Pulmonary artery endothelial cell (primary cell): ENCODE measurements at places on chromosomes 4 and X. TPM values are rescaled to one million over a fixed set of nuclear protein-coding genes. Genes with fewer than 3 reads are reported as not detected.

DNA sequence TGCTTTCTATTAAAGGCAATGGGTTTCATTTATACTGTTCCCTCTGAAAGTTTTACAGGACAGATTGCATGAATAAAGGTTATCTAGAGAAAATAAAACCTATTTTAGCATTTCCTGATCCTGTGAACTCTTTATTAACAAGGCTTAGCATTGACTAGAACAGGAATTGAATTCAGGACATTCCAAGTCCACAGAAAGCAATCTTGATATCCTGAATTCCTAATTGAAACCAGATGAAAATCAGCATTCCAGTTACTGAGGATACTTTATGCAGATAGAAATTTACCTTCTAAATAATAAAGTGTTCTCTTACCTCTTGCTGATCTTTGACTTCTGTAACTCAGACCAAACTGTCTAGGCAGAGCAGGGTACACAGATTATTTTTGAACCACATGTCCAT lies 151.4 kb downstream of the ZNF518B start:
- no peak for DNase-seq

DNA sequence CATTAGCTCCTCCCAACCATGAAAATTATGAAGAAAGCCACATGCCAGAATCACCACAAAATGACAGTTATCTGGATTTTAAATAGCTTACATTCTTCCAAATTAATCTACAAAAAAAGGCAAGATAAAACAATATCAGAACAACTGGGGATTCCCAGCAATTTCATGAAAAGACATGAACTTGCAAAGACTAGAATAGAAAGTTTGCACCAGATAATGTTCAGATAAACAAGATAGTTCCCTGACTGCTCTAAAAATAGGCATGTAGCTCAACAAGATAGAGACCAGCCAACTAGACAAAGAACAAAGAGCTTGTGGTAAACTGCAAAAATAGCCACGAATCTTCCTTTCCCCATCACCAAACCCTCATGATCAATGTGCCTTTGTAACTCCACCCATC lies 30.3 kb upstream of the DDX53 start:
- DNase-seq: no peak

- DNase-seq: no peak
Measured at GRCh38 chr4:188989371-188989770, 850.1 kb downstream of the TRIML1 start.

DNA sequence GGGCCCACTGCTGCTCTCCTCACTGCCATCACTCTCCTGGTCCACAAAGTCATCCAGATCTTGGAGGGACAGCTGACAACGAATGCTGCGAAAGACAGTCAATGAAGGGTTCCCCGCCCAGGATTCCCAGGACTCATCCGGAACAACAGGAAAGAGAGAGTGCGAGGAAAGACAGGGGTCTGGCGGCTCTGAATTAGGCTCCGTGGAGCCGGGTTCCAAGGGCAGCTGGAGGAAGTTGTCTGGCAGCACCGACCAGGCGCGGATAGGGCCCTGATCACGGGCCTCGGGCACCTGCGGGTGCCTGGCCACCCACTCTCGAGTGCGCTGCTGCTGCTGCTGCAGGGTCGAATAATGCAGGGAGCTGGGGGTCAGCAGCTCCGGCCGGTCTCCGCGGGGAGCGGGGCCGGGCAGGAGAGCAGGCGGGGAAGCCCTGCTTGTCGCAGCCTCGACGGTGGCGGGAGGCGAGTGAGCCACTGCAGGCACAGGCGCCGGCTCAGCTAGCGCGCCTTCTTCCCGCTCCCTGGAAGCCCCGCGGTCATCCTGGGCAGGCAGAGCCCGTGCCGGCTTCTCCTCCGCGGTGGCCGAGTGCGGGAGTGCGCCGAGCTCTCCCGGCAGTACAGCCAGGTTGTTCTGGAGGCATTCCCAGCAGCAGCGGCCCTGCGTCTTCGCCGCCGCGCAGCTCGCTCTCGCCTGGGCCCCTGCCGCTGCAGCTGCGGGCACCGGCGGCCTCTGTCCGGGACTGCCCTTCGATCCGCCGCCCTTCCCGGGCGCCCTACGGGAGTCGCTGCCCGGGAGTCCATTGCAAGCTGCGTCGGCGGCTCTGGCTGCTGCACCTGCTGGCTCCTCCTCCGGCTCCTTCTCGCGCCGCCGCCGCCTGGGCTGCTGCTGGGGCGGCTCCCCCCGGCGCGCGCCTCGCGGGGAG lies 1.1 kb downstream of the SOWAHB start:
- DNase-seq: no peak

DNA sequence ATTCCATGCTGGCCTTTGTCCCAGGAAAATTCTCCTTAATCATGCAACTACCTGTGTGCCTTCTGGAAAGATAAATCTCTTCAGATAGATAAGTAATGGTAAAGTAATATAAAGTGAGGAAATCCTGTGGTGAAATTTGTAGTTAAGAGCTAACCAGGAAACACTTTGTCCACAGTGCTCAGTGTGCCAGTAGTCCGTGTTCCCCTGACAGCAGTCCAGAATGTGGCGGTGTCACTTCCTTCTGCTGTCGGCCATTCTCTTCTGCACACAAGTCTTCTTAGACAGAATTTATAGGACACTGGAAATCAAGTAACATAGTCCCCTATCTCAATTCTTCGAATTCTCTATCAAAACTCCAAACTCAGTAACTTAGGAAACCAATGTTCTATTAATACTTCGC lies 5.7 kb upstream of the CXXC4 start:
- no peak for DNase-seq

DNA sequence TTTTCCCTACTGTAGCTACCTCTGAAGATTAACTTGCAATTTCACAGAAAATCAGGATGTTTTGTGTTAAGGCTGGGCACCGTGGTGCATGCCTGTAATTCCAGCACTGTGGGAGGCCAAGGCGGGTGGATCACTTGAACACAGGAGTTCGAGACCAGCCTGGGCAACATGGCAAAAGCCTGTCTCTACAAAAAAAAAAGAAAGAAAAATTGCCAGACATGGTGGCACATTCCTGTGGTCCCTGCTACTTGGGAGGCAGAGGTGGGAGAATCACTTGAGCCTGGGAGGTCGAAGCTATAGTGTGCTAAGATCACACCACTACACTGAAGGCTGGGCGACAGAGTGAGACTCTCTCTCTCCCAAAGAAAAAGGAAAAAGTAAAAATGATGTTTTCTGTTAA lies 27.4 kb downstream of the APELA start:
- no peak for DNase-seq

- no peak for DNase-seq
Measured at GRCh38 chr4:38281371-38282071, 321.3 kb downstream of the PTTG2 start.

DNA sequence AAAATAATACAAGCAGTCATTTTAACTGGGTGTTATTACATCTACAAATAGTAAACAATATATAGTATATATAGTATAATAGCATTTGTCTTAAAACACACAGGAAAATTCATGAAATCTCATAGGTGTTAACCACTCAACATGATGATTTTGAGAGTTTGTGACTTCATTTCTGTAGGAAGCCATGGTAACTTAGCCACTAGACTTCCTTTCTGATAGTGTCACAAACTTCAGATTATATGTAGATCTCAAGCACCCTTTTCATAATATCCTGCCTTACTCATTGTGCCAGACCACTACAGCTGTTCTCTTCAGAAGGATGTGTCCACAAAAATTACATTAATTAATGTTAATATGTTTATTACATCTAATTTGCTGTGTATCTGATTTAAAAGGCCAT lies 1250.6 kb downstream of the ADGRL3 start:
- no peak for DNase-seq

DNA sequence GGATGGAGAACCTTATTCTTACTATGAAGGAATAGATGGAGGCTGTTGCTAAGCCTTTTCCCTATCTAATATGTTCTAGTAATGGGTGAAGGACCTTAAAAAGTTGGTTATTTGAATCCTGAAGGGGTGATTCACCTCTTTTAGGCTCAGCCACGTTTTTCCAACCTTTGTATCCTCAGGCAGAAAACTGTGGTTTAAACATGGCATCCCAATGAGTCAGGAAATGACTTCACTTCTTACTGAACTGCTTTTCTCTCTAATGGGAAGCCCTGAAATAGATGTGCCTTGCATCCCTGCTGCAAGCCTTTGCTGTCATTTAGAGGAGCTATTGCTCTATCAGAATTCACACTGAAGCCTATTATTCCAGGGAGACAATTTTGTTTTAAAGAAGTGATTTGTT lies 191.0 kb upstream of the ARX start:
- DNase-seq: no peak

DNA sequence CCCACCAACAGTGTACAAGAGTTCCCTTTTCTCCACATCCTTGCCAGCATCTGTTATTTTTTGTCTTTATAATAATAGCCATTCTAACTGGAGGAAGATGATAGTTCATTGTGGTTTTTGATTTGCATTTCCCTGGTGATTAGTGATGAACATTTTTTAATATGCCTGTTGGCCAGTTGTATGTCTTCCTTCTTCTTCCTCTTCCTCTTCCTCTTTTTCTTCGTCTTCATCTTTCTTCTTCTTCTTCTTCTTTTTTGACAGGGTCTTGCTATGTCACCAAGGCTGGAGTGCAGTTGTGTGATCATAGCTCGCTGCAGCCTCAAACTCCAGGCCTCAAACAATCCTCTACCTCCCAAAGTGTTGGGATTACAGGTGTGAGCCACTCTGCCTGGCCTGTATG lies 87.4 kb downstream of the CCDC160 start:
- DNase-seq: no peak

GRCh38 chr4:98899277-98899676 lies 29.7 kb downstream of the EIF4E start:
- DNase-seq: no peak

GRCh38 chr4:124459941-124460310 lies 252.6 kb downstream of the ANKRD50 start:
- DNase-seq: peak; percentile 19

DNA sequence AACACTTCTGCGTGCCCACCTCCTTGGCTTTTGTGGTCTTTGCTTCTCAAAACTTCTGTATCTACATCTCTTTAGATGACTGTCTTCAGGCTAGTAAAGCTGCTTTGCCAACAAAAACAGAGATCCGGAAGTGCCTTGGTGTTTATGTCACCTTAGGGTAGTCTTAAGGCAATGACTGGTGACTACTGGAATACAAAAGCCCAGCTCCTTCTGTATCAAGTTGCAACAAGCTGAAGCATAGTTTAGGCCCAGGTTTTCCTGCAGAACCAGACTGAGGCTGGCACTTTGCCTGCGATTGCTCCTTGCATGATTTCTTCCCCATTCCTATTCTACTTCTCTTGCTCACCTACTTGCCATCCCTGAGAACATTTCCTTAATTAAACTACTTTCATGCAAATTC lies 333.8 kb downstream of the DMD start:
- DNase-seq: no peak

DNA sequence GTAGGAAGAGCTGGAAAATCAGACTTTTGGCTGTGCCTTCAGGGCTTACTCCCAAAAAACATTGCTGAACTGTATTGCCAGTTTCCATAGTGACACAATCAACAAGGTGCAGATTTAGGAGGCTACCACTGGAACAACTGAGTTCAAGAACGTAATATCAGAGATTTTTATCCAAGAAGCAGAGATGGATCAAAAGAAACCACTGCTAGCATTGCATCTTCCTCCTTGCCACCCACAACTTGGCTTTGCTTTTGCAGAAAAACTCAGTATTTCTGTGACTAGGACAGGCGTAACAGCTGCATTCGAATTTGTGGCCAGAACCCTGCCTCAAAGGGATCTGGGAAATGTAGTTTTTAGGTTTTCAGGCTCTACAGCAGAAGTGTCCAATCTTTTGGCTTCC lies 27.8 kb upstream of the WDFY3 start:
- no peak for DNase-seq

DNA sequence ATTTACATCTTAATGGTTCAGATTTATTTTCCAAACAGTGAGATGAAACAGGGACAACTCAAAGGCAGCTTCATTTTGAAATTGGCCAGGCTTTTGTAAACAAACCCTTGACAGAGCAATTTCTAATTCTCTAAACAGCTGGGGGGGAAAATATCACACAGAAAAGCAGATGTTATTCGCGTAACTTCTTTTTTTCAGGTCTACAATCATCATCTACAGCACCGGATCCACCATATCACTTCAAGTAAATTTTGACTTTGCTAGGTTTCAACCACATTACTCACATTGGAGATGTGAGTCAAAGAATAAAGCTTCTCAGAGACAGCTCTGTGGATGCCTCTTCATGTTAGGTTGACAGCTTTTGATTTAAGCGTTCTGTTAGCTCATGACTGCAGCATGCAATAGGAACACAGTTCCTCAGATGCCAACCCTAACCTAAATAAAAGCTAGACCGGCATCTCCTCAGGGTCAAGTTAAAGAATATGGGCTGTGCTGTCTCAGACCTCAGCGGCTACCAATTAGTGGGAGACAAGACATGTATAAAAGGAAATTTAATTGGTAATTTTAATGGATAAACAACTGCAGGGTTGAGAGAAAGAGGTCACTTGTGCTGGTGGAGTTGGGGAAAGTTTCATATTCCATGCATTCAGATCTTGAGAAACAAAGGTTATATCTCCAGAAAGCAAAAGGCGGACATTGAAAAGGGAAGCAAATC lies 26.8 kb downstream of the AMELX start:
- DNase-seq: no peak

The ZNF732 gene
- total RNA-seq: 0.86 and 1.1 TPM in 2 replicates

The TXK gene
- total RNA-seq: 0.04 and 0.07 TPM in 2 replicates

The SORBS2 gene
- total RNA-seq: 21.6 and 46.2 TPM in 2 replicates

The MAGED4B gene
- total RNA-seq: 7.9 and 12.6 TPM in 2 replicates

The CXXC4 gene
- under 0.01 and 0.04 TPM in 2 replicates for total RNA-seq

The PABPC1L2B gene
- not detected in 2 replicates for total RNA-seq

The IQCM gene
- total RNA-seq: not detected in 2 replicates

The SHROOM4 gene
- total RNA-seq: 30.1 and 39.5 TPM in 2 replicates

The PITX2 gene
- total RNA-seq: 0.26 TPM in 1 of 2 replicates, not detected in the other

The MTTP gene
- under 0.01 TPM in 1 of 2 replicates, not detected in the other for total RNA-seq

The SYTL4 gene
- total RNA-seq: 11.6 and 30.6 TPM in 2 replicates

The MAGEA2B gene
- not detected in 2 replicates for total RNA-seq

The ZNF718 gene
- 5.2 and 8.1 TPM in 2 replicates for total RNA-seq
